ENCODE measurements at places on chromosomes 12 and 14. TPM values are rescaled to one million over a fixed set of nuclear protein-coding genes. Genes with fewer than 3 reads are reported as not detected.

DNA sequence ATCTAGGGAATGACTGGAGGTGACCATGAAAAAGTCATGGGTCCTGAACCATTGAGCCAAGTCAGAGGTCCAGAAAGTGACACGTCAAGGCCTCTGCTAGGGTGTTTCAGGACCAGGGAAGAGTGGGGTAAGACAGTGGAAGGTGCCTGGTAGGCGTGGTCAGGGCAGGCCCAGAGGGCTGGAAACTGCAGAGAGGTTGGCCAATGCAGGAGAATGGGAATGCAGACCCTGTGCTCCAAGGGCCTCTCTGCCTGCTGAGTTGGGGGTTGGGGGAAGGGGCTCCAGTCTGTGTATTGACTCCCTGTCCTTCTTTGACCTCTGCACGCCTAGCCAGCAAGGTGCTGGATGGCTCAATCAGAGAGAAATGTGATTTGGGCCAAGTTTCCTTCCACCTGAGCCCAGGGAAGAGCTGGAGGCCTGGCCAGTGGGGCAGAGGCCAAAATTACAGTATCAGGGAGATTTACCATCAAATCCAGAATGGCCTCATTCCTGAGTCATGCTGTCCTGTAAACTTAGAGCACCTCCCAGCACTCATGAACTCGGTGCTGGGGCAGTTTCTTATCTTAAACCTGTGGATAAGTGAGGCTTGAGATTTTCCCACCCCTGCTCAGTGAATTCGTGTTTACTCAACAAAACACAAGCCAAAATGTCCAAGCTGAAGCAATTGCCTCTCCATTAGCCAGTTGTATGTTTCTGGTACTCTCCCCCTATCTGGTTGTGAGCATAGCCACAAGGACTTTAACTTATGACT is 24.4 kb downstream of the IRF2BPL start:
- DNase-seq: peak; percentile 87

DNA sequence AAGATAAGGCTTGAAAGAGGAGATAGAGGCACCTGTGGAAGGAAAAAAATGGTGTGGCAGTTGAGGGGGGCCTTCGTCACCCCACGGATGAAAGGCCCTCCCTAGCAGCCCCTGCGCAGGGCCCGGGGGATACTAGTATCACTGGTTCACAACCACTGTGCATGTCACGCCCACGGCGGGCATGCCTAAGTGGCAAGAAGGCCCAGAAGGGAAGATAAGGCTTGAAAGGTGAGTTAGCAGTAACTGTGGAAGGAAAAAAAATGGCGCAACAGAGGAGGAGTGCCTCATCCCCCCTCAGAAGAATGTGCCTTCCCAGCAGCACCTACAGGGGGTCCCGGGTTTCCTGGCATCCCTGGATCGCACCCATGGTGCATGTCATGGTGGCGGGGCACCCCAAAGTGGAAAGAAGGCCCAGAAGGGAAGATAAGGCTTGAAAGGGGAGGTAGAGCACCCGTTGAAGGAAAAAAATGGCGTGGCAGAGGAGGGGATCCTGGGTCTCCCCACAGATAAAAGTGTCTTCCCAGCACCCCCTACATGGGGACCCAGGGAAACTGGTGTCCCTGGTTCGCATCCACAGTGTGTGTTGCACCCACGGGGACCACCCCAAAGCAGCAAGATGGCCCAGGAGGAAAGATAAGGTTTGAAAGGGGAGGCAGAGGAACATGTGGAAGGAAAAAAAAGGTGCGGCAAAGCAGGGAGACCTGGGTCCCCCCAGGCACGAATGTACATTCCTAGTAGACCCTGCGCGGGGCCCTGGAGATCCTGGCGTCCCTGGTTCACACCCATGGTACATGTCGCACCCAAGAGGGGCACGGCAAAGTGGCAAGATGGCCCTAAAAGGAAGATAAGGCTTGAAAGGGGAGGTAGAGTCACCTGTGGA is 279.2 kb downstream of the ALG10 start:
- no peak for DNase-seq

GRCh38 chr12:66329941-66330340 is 27.6 kb downstream of the HELB start:
- DNase-seq: peak; percentile 61

DNA sequence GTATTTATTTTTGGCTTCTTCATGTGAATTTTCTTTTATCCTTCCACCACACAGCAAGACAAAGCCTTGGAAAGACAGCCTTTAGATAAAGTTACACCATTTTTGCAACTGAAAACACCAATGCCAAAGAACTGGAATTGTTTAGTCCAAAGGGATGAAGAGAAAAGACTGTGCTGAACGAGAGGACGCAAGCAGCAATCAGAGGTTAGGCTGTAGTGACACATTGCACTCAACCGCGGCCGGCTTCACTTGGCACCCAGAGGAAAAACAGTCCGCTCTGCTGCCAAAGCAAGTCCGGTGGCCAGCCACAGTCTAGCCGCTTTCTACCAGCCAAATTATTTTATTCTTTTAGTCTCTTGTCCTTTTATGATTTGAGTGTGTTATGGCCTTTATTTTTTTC is 49.1 kb upstream of the KCNJ8 start:
- peak; percentile 69 for DNase-seq

GRCh38 chr14:100078997-100079725 is 13.9 kb downstream of the EVL start:
- peak; percentile 57 for DNase-seq

DNA sequence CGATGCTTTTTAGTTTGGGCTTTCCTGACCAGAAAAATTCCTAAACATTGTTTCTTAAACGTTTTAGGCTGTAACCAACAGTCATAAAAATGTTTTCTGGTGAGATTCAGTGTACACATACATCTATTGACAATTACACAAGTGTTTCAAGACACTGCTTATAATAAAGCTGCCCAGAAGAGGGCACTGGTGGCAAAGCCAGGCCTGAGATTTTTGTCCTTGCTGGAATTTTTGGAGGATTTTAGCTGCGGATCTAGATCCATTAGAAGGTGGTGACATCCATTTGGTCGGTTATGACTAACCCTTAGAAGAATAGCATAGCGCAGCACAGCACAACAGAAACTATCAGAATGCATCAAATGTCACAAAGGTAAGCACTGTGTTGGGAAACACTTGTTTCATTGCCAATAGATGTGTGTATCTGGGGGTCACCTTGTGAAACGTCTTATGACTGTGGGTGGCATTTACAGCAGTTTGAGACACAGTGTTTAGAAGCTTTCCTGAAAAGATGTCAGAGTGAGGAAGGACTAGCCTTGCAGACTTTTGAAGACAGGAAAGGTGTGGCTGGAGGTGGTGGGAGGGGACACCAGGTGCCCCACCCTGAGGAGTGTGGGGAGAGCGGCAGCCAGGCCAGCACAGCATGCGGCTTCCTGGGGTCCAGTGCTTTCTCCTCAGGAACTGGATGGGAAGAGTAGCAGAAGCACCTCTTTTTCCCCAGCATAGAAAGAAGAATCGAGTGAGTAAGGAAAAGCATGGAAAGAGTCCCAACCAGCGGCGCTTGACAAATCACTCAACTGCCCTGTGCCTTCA is 54.7 kb upstream of the FKBP4 start:
- peak; percentile 75 for DNase-seq

- peak; percentile 18 for DNase-seq
Measured at GRCh38 chr12:88691811-88692210, 111.5 kb upstream of the KITLG start.

DNA sequence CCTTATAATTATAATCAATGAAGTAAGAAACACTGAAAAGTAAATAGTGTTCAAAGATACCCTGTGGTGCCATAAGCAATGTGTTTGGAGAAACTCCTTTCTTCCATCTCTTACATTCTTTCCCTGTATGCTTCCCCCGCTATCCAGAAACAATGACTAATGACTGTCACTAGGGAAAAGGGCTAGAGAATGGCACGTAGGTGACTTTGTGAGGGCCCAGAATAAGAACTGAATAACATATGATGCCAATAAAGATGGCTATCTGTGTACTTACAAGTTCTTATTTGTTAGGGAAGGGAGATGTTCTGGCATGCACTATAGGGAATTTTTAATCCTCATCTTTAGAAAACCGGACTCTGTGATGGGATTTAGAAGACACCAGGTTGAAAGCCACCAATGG is 4.7 kb upstream of the KRT7 start:
- DNase-seq: no peak

DNA sequence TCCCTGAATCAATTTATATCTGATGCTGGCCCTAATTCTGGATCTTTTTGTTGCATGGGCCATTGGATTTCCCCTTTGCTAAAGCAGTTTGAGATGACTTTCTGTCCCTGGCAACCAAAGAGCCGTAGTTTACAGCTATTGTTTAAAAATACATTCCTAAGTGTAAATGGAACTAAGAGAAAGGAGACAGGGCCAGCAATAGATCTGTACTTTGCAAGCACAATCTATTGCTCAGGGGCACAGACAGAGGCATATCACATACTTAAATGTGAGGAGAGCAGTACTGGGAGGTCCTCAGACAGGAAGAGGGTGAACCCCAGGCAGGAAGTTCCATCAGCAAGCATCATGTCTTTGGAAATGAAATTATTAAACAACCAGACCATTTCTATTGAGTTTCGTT is 126.6 kb downstream of the ZFP36L1 start:
- DNase-seq: peak; percentile 65

DNA sequence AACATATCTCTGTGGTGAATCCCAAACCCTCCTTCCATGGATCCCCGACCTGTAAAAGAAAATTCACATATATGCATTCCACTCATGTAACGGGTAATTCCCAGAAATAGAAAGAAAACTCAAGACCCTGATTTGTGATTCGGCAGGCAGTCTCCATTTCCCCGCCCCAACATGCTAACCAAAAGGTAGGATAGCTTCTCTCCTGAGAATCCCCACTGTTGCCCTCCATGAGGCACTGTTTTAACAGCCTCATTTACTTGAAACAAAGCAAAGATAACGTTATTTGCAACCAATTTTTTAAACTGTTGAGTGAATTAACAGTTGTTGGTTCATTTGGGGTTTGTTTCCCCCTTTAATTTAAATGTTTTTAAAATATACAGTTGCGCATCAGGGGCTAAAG is 774 bp upstream of the SLC2A13 start:
- peak; percentile 3 for DNase-seq

- no peak for DNase-seq
Measured at GRCh38 chr12:765840-766239, 13.5 kb downstream of the WNK1 start.

GRCh38 chr12:87425942-87426554 is 603.2 kb downstream of the C12orf50 start:
- no peak for DNase-seq

DNA sequence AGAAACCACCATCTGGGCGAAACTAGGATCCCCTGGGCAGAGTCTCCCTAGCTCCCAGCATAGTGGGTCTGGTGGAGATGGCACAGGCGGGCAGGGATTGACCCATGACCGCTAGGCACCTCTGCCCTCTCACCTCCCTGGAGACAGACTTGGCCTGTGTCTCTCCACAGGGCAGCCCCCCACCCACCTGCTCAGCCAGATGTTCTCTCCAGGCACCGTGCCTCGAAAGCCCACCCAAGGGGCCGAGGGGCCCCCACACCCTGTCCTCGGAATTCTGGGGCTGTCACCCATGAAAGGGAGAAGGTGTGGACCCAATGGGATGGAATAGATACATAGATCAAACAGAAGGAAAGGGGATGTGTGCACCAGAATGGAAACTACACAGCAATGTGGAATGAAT is 229.1 kb upstream of the RTL1 start:
- no peak for DNase-seq

- DNase-seq: no peak
Measured at GRCh38 chr14:71416392-71416791, 509.1 kb downstream of the PCNX1 start.

GRCh38 chr12:53179687-53180219 is 769 bp upstream of the ZNF740 start:
- no peak for DNase-seq

GRCh38 chr12:3193755-3194154 is 116.6 kb downstream of the TSPAN9 start:
- DNase-seq: no peak

- DNase-seq: peak; percentile 45
Measured at GRCh38 chr12:13093191-13093847, 10.1 kb downstream of the GSG1 start.

DNA sequence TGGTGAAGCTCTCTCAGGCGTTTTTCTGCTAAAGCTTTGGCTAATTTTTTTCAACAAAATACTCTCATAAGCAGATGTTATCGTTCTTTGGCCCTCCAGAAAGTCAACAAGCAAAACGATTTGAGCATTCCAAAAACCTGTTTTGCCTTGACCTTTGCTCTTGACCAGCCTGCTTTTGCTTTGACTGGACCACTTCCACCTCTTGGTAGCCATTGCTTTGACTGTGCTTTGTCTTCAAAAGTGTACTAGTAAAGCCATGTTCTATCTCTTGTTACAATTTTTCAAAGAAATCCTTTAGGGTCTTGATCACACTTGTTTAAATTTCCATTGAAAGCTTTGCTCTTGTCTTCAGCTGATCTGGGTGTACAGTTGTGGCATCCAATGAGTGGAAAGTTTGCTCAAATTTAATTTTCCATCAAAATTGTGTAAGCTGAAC is 10.7 kb upstream of the ARID4A start:
- no peak for DNase-seq

GRCh38 chr12:100539202-100539601 is 34.3 kb upstream of the GAS2L3 start:
- DNase-seq: peak; percentile 48

- DNase-seq: no peak
Measured at GRCh38 chr14:106459971-106460730, 933.8 kb downstream of the TMEM121 start.

DNA sequence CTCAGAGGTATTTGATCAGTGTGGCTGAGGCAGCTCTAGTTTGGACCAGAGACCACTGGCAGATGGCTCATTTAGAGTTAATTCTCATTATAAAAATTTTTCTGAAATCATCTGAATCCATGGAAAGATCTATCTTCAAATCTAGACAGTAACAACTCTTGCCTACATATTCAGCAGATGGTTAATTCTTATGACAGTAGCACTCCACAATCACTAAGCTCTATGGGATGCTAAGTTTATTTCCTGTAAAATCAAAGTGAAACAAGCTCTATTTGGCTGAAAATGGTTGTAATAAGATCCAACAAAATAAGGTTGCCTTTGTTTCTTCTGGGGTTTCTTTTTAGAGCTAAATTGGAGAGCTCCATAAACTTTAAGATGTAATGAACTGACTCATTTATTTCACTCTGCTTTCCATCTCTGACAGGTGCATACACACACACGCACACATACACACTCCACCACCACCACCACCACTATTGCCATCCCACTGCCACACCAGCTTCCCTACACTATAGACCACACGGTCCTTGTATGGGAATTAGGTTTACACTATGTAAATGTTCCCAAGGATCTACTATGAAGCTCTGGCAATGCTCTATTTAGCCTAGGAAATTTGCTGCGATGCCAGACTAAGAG is 293.1 kb downstream of the RPAP3 start:
- no peak for DNase-seq

- no peak for DNase-seq
Measured at GRCh38 chr12:42570076-42570475, 19.5 kb downstream of the PRICKLE1 start.

- no peak for DNase-seq
Measured at GRCh38 chr12:9948606-9949296, 16.6 kb upstream of the CLEC2A start.

Gene KRT5
- not detected for total RNA-seq

Gene SLC22A17
- total RNA-seq: 9.6 TPM

Gene ANHX
- not detected for total RNA-seq

Gene APOLD1
- total RNA-seq: 9.2 TPM

Gene RNF212B
- not detected for total RNA-seq

Gene KANSL2
- 21.2 TPM for total RNA-seq

Gene INHBE
- 0.99 TPM for total RNA-seq

Gene CRIP1
- total RNA-seq: 28.4 TPM

Gene INHBC
- total RNA-seq: not detected

Gene AQP2
- not detected for total RNA-seq

Gene TAS2R19
- total RNA-seq: 6.3 TPM

Gene WNT1
- not detected for total RNA-seq

Gene NRL
- total RNA-seq: 4.1 TPM

Gene RPL10L
- not detected for total RNA-seq

Gene KCNMB4
- total RNA-seq: 2.0 TPM

Gene INSM2
- not detected for total RNA-seq

Gene AMHR2
- total RNA-seq: not detected
